Right ventricle myocardium inferior (tissue), 1 donor: ENCODE measurements at places on chromosomes 4 and X. TPM values are rescaled to one million over a fixed set of nuclear protein-coding genes. Genes with fewer than 3 reads are reported as not detected.

DNA sequence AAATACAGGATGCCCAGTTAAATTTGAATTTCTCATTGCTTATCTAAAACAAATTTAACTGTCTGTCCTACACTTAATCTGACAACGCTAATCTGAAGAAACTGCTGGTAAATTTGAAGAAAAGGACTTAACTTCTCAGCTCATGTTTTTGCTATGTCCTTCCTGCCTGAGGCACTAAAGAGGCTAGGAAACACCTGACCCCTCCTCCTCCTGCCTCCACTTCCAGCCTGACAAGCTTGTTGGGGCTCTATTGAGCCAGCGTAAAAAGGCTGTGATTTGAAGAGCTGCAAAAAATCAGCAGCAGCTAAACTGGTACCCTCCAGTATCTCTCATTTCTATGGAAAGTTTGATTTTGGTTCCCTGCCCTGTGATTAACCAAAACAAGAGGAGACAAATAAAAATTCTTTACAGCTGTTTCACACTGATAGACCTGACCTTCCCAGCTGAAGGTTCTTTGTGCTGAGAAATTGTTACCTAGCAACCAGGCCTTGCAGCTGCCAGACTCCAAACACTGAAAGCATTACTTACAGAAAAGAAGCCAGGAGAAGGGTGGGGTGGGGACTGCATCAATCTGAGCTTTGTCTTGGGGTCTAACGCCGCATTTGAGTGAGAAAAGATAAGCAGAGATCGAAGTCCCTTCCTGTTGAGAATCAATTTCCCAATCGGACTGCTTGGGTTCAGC, 35.0 kb downstream of the DCX start:
- no peak for DNase-seq

The ADRA2C gene
- total RNA-seq = 6.9 TPM

DNA sequence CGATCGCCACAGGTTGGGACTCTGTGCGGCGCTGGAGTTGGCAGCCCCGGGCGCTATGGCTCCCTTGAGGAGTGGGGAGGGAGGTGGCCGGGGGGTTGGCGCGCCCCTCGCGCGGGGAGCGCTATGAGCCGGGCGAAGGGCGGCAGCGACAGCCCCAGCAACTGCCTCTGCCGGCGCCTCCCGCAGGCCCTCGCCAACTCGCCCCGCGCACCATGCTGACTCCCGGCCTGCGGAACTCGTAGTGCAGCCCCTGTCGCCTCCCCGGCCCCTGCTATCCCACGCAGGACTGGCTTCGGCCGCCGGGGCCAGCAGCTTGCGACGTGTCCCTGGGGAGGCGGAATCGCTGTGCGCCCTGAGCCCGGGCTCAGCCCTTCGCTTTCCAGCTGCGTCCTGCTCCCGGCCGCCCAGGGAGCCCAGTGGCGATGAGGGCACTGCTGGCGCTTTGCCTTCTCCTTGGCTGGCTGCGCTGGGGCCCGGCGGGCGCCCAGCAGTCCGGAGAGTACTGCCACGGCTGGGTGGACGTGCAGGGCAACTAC, 415 bp downstream of the SHISA3 start:
- peak; percentile 70 for DNase-seq

The ADAMTS3 gene
- total RNA-seq = 0.24 TPM

The ESX1 gene
- total RNA-seq = not detected

The HELT gene
- not detected for total RNA-seq

The VGLL1 gene
- not detected for total RNA-seq

DNA sequence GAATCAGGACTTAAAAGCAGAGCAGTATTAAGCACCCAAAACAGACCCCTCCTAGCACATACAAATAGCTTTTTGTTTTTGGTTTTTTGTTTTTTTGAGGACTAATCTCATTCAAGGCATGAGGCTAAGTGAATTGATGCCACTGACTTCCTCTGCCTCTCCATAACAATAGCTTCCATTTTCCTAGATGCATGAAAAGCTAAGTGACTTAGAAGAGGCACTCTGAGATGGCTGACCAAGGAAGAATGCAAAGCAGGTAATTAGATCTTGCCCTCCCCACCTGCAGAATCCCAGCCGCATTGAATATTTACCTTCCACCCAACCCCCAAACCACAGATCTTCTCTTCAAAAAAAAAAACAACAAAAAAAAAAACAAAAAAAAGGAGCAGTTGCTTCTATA, 7.4 kb upstream of the KDR start:
- DNase-seq = no peak

- DNase-seq = no peak
Measured at GRCh38 chr4:7411491-7411890, 23.2 kb downstream of the PSAPL1 start.

The RHOXF1 gene
- total RNA-seq = not detected

DNA sequence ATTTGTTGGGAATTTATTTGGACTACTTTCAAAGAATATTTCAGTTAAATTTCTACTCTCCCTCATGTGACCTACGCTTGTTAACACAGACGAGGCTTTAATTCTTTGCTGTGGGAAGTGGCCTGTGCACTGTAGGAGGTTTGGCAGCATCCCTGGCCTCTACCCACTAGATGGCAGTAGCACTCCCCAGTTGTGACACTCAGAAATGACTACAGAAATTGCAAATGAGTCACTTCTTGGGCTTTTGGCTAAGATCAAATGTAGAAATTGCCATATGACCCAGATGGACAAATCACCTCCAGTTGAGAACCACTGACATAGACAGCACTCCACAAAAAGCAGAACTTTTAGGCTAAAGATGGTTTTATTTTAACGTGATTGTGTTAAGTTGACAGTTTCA, 22.1 kb downstream of the PIR start:
- DNase-seq = peak; percentile 48

GRCh38 chr4:46385235-46385634, 4.7 kb downstream of the GABRA2 start:
- no peak for DNase-seq

The SLC39A8 gene
- total RNA-seq = 3.1 TPM

The RPL39 gene
- 1,140 TPM for total RNA-seq

DNA sequence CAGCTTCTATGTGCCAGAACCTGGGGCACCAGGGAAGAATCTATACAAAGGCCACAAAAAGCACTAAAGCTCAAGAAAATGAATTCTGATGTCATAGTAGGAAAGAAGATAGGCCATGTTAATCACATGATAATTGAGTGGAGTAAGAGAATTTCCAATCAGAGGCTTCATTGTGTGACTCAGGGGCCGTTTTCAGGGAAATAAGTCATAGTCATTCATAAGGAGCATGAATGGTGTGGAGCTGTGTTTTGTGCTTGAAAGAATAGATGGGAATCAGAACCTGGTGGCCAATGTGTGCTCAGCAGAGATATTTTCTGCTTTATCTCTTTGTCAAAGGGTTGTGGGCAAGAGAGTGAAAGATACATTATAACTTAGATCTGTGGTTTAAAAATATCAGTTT, 102.4 kb upstream of the ZDHHC15 start:
- no peak for DNase-seq

GRCh38 chr4:122827258-122827878, 737 bp downstream of the FGF2 start:
- DNase-seq = peak; percentile 71

DNA sequence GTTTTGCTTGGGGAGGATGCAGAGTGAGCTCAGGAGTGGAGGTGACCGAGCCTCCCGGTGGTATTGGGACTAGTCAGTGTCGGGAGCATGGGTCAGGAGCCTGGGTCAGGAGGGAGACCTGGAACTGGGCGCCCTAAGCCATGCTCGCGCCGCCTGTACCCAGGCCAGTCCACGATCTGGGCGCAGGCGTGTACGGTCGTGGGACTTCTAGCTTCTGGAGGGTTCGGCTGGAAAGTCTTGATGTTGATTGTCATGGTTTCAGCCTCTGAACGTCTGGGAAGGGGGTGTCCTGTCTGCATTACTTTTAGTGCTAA, 244 bp downstream of the EIF2S3 start:
- DNase-seq = no peak

The UGT2B17 gene
- total RNA-seq = not detected

The HEPH gene
- 8.0 TPM for total RNA-seq

- DNase-seq = no peak
Measured at GRCh38 chr4:153207567-153207966, 3.3 kb downstream of the TRIM2 start.

- peak; percentile 30 for DNase-seq
Measured at GRCh38 chr4:1604181-1604705, 79.9 kb downstream of the FAM53A start.

- no peak for DNase-seq
Measured at GRCh38 chr4:152677117-152677516, 2.7 kb downstream of the TMEM154 start.

GRCh38 chr4:10245751-10246150, 129.2 kb upstream of the WDR1 start:
- DNase-seq = no peak

DNA sequence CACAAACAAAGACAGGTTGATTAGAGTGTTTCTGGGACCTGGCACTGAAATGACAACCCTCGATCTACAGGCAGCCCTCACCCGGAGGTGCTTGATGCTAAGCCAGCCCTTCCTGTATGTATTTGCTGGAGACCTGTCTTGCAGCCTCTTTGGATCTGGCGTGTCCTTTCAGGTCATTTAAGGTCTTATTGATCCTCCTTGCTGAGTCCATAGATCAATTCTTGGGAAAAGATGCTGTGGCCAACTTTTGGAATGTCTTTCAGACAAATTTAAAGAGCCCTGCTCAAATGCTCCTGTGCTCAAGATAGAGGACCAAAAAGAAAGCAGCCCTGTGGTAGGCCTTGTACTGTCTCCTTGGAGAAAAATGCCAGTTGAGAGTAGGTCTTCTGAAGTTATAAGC, 6.8 kb upstream of the SETD7 start:
- DNase-seq = no peak

GRCh38 chrX:7570432-7571029, 272.4 kb upstream of the VCX start:
- DNase-seq = no peak

GRCh38 chrX:111847491-111848133, 28.4 kb upstream of the TRPC5OS start:
- DNase-seq = no peak

GRCh38 chr4:147096667-147097604, 151.3 kb upstream of the TTC29 start:
- DNase-seq = no peak

- DNase-seq = no peak
Measured at GRCh38 chrX:21529771-21530170, 128.4 kb downstream of the KLHL34 start.

GRCh38 chr4:13159041-13159620, 325.0 kb downstream of the RAB28 start:
- DNase-seq = no peak

DNA sequence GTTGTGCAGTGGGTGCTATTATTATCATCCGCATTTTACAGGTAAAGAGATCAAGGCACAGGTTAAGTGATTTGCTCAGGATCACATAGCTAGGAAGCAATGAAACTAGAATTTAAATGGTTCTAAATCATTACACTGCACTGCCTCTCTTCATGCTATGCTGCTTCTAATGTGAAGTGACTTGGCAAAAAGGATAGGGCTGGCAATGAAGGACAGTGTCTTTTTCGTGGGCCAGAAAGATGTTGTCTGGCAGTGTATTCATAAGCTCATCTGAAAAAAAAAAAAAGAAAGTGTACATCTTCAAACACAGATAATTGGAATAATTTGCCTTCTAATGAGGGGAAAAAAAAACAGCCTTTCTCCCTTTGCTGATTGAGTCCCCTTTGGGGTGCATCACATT, 132.2 kb upstream of the FUNDC1 start:
- DNase-seq = no peak

The JAKMIP1 gene
- not detected for total RNA-seq

- DNase-seq = no peak
Measured at GRCh38 chrX:107755721-107756120, 19.9 kb downstream of the TSC22D3 start.

DNA sequence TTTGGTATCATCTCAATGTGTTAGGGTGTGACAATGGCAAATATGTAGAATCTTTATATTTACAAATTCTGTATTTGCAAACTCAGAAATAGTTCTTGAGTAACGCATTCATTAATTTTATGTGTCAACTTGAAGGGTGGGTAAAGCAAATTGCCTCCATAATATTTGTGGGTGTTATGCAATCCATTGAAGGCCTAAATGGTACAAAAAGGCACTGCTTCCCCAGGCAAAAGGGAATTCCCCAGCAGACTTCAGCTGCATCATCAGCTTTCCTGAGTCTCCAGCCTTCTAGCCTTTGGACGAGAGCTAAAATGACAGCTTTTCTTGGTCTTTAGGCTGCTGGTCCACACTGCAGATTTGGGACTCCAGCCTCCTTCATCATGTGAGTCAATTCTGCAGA, 292.2 kb upstream of the PCDH7 start:
- no peak for DNase-seq

The CT47B1 gene
- total RNA-seq = not detected

GRCh38 chr4:146335763-146336409, 121.5 kb downstream of the REELD1 start:
- no peak for DNase-seq

The NSG1 gene
- 8.9 TPM for total RNA-seq

The SLC16A2 gene
- 8.2 TPM for total RNA-seq

DNA sequence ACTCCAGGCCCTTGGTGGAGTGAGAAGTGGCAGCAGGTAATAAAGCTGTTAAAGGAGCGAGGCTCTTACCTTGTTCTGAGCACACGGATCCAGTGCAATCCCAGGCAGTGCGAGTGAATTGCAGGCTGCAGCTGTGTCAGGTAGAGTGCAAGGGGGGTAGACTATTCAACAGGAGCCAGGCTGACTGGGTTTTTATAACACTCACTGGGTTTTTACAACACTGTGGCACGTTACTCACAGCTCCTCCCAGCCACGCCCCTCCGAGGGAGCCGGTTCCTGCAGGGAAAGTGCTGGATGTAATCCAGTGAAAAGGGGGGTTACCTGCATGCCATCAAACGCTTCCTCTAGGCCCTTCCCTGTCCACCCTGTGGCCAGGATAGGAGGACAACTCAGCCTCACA, 358 bp downstream of the FGFBP1 start:
- no peak for DNase-seq

DNA sequence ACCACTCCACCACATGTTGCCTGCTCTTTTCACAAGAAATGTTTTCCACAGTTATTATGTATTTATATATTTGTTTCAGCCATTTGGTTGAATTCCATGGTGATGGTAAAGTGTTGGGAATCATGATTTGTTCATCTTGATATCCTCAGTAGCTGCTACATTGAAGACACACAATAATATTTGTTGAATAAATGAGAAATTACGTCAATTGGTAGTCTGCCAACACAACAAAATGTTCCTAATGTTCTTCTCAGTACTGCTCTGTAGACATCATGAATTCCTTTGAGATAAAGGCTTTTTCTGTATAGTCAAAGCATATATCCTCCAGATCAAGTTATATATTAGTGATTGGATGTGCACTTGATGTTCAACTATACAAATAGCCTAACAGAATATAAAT, 29.5 kb downstream of the CXXC4 start:
- DNase-seq = no peak

GRCh38 chrX:25206778-25207177, 191.0 kb upstream of the ARX start:
- DNase-seq = no peak

The IL21 gene
- not detected for total RNA-seq
